Hepatocyte (in vitro differentiated cells): ENCODE measurements at places on chromosomes 16 and 17. TPM values are rescaled to one million over a fixed set of nuclear protein-coding genes. Genes with fewer than 3 reads are reported as not detected.

GRCh38 chr16:85963753-85964285, 64.9 kb downstream of the IRF8 start:
- peak; percentile 33 for DNase-seq
- H3K27ac ChIP-seq = peak overlapping the region; percentile 42
- H3K36me3 ChIP-seq = no peaks in the 10 kb centered on the region
- no peaks in the 10 kb centered on the region for H3K27me3 ChIP-seq
- no peak overlapping the region for H3K4me3 ChIP-seq
- peaks cover 5% of the 10 kb centered on the region for H3K4me1 ChIP-seq

DNA sequence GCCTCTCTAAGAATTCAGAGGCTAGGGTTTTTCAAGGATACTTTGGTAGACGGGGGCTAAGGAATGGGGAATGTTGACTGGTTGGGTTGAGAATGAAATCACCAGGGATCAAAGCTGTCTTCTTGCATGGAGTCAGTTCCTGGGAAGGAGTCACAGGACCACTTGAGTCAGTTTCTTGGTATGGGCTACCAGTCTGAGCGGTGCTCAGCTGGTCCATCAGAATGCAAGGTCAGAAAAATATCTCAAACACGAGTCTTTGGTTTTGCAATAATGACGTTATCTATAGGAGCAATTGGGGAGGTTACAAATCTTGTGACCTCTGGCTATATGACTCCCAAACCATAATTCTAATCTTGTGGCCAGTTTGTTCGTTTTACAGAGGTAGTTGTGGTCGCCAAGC, 18.4 kb downstream of the CHD9NB start:
- no peak for DNase-seq
- no peak overlapping the region for H3K4me3 ChIP-seq
- H3K4me1 ChIP-seq = peaks cover 6% of the 10 kb centered on the region
- H3K36me3 ChIP-seq = no peaks in the 10 kb centered on the region
- no peak overlapping the region for H3K27ac ChIP-seq
- no peaks in the 10 kb centered on the region for H3K27me3 ChIP-seq

DNA sequence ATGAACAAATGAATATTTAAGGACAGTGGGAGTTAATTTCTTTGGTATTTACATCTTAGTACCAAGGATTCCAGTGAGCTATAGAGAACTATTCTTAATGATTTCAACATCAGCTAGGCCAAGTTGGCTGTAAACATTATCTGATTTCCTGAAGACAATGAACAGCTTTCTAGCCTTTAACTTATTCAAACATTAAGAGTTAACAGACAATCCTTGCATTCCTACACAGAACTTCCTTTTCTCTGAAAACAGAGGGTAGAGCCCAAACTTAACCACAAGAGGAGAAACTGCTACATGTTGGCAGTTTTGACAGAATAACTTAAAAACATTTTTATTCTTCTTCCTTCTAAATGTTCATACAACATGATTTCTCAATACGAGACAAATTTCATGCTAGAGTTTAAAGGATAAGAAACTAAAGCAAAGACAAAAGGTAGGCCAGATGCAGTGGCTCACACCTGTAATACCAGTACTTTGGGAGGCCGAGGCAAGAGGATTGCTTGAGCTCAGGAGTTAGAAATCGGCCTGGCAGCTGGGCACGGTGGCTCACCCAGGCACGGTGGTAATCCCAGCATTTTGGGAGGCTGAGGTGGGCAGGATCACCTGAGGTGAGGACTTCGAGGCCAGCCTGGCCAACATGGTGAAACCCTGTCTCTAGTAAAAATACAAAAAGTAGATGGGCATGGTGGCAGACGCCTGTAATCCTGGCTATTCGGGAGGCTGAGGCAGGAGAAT, 4.4 kb downstream of the CRLF3 start:
- H3K4me1 ChIP-seq = peaks cover 9% of the 10 kb centered on the region
- no peak overlapping the region for H3K4me3 ChIP-seq
- peak overlapping the region; percentile 37 for H3K27ac ChIP-seq
- H3K27me3 ChIP-seq = no peaks in the 10 kb centered on the region
- no peak for DNase-seq
- no peaks in the 10 kb centered on the region for H3K36me3 ChIP-seq

DNA sequence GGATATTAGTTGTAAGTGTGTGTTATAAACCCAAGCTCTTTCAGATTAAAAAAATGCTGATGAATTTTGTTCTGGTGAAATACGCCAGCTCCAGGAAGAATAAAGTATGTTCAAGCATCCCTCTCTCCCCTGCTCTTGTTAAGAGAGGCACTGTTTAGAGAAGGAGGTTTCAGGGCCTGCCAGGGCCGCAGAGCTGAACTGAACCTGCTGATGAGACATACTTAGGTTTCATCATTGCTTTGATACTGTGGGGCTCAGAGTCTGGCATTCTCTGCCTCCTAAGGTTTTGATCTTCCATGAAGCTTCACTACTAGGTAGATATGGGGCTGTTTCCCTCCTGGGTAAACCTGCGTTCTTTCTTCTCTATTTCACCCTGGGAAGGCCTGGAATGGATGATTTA, 175.3 kb upstream of the FAM20A start:
- H3K36me3 ChIP-seq = no peaks in the 10 kb centered on the region
- H3K4me1 ChIP-seq = peaks cover 22% of the 10 kb centered on the region
- H3K27ac ChIP-seq = no peak overlapping the region
- no peak overlapping the region for H3K4me3 ChIP-seq
- DNase-seq = no peak

DNA sequence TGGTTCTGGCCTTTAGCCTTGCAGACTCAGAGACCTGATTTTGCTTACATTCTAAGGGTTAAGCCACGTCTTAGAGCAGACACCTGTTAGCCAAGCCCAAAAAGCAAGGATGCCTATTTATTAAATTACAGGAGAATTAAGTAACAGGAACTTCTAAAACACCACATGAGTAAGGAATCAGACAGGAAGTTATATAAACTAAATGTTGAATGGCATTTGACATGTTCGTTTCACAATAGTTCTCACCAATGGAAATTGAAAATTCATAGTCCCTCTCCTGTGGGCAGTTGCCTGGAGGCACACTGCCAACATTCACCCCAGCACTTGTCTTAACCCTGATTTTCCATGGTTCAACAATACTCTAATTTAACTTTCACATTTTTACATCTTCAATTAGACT, 9.0 kb downstream of the KRTAP9-7 start:
- no peaks in the 10 kb centered on the region for H3K36me3 ChIP-seq
- no peaks in the 10 kb centered on the region for H3K27me3 ChIP-seq
- no peak overlapping the region for H3K4me3 ChIP-seq
- no peaks in the 10 kb centered on the region for H3K4me1 ChIP-seq

GRCh38 chr16:10339777-10340732, 45.8 kb upstream of the ATF7IP2 start:
- no peak overlapping the region for H3K4me3 ChIP-seq
- H3K27ac ChIP-seq = no peak overlapping the region
- H3K36me3 ChIP-seq = no peaks in the 10 kb centered on the region
- H3K4me1 ChIP-seq = no peaks in the 10 kb centered on the region

DNA sequence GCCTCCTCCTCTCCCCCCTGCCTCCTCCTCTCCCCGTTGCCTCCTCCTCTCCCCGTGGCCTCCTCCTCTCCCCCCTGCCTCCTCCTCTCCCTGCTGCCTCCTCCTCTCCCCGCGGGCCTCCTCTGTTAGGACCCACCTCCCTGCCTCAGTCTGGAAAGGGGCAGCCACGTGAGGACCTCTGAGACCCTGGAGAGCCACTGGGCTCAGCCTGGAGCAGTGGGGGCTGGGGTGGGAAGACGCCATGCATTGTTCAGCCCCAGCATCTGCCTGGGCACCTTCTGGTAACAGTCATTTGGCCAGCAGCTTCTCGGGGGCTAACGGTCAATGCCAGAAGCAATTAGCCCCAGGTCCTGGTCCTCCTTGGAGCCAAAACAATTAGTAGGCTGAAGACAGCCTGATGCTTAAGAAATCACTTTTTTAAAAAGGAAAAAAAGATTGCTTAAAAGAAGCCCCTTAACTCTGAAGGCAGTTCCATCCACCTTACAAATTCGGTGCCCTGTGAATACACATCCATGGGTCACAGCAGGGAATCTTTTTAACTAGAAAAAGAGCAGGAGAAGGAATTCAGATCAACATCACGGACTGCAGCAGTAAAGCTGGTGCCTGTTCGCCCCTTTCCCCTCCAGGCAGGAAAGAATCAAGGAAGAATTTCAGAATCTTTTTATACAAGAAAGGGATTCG, 29.8 kb downstream of the NXN start:
- no peak for DNase-seq
- no peaks in the 10 kb centered on the region for H3K27me3 ChIP-seq
- H3K36me3 ChIP-seq = no peaks in the 10 kb centered on the region
- H3K4me1 ChIP-seq = peaks cover 25% of the 10 kb centered on the region

GRCh38 chr17:39110435-39111136, 40.9 kb downstream of the PLXDC1 start:
- H3K36me3 ChIP-seq = no peaks in the 10 kb centered on the region
- H3K4me1 ChIP-seq = peaks cover 5% of the 10 kb centered on the region
- DNase-seq = no peak
- no peak overlapping the region for H3K4me3 ChIP-seq

GRCh38 chr17:50945779-50946222, 79.6 kb upstream of the TOB1 start:
- no peaks in the 10 kb centered on the region for H3K27me3 ChIP-seq
- no peak for DNase-seq
- H3K4me1 ChIP-seq = peaks cover 55% of the 10 kb centered on the region

GRCh38 chr16:1152651-1153259, at the start of gene CACNA1H:
TSS of gene CACNA1H (plus strand) at chr16:1153106. CDS start at chr16:1153738, 632 bp downstream.
- DNase-seq = peak; percentile 77
- no peaks in the 10 kb centered on the region for H3K36me3 ChIP-seq
- H3K27ac ChIP-seq = no peak within 1 kb of the TSS

GRCh38 chr17:7503521-7503920, 19.4 kb downstream of the POLR2A start:
- H3K27me3 ChIP-seq = no peaks in the 10 kb centered on the region
- H3K4me1 ChIP-seq = no peaks in the 10 kb centered on the region
- no peak overlapping the region for H3K27ac ChIP-seq
- H3K4me3 ChIP-seq = no peak overlapping the region
- peaks cover 4% of the 10 kb centered on the region for H3K36me3 ChIP-seq
- no peak for DNase-seq

- H3K4me3 ChIP-seq = no peak overlapping the region
- DNase-seq = no peak
- no peak overlapping the region for H3K27ac ChIP-seq
- H3K4me1 ChIP-seq = no peaks in the 10 kb centered on the region
- no peaks in the 10 kb centered on the region for H3K36me3 ChIP-seq
- H3K27me3 ChIP-seq = no peaks in the 10 kb centered on the region
Measured at GRCh38 chr17:29793501-29793900, 136.5 kb downstream of the SSH2 start.

GRCh38 chr16:62583414-62583813, 547.2 kb upstream of the CDH8 start:
- no peak for DNase-seq
- no peak overlapping the region for H3K27ac ChIP-seq
- no peaks in the 10 kb centered on the region for H3K4me1 ChIP-seq
- no peaks in the 10 kb centered on the region for H3K36me3 ChIP-seq
- no peak overlapping the region for H3K4me3 ChIP-seq
- no peaks in the 10 kb centered on the region for H3K27me3 ChIP-seq

GRCh38 chr17:51372345-51373004, 112.1 kb downstream of the UTP18 start:
- no peaks in the 10 kb centered on the region for H3K36me3 ChIP-seq
- DNase-seq = peak; percentile 29
- no peaks in the 10 kb centered on the region for H3K27me3 ChIP-seq
- no peak overlapping the region for H3K27ac ChIP-seq
- H3K4me3 ChIP-seq = no peak overlapping the region

DNA sequence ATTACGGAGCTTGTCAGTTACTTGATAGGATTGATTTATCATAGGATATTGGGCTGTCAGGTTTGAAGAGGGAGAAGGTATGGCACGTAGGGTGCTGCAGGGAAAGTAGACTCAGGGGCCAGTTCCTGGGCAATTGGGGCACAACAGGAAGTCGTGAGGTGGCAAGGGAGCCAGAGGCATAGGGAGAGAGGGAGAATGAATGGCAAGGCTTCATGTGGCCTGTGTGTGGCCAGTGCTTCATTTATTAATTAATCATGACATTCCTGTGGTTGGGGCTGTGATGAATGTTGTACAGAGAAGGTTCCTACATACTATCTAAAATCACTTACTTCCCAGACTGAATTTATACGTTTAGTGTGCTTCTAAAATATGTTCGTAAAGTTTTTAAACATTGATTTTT, 19.3 kb downstream of the MFSD11 start:
- no peak for DNase-seq
- H3K4me1 ChIP-seq = no peaks in the 10 kb centered on the region
- no peak overlapping the region for H3K27ac ChIP-seq
- no peak overlapping the region for H3K4me3 ChIP-seq
- H3K27me3 ChIP-seq = no peaks in the 10 kb centered on the region
- peaks cover 3% of the 10 kb centered on the region for H3K36me3 ChIP-seq

Gene HOXB9
- 0.73 and 2.5 TPM in 2 replicates for polyA plus RNA-seq

Gene MT1X
- polyA plus RNA-seq = 121 and 127 TPM in 2 replicates

Gene CCL16
- not detected in 2 replicates for polyA plus RNA-seq

Gene C17orf75
- 13.5 and 16.0 TPM in 2 replicates for polyA plus RNA-seq

Gene TSNAXIP1
- polyA plus RNA-seq = 2.0 and 5.8 TPM in 2 replicates

Gene RNF222
- not detected in 2 replicates for polyA plus RNA-seq

Gene OTOP2
- polyA plus RNA-seq = 0.19 TPM in 1 of 2 replicates, not detected in the other

Gene TPSB2
- not detected in 2 replicates for polyA plus RNA-seq

Gene KRT28
- not detected in 2 replicates for polyA plus RNA-seq

Gene C17orf67
- polyA plus RNA-seq = 0.73 and 1.6 TPM in 2 replicates

Gene TLCD2
- polyA plus RNA-seq = 2.0 and 3.0 TPM in 2 replicates
